ENCODE measurements at places on chromosomes 11 and 22.

DNA sequence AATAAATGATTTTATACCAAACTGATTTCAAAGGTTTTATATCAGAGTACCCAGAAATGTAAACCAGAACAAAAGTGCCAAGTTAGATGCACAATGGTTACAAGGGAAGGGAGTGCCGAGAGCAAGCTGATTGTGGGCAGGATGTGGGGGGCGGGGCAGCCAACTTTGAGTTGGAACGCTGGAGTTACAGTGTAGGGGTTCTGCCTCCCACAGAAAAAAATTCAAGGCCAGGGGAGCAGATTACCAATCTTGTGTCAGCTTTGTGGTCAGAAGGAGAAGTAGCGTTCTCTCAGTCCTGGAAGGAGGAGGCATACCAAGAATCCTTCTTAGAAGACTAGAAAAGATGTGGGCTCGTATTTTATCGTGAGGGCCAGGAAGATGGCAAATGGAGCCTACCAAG, 15.9 kb upstream of the POU2AF2 start:
- DNase-seq = no peak

DNA sequence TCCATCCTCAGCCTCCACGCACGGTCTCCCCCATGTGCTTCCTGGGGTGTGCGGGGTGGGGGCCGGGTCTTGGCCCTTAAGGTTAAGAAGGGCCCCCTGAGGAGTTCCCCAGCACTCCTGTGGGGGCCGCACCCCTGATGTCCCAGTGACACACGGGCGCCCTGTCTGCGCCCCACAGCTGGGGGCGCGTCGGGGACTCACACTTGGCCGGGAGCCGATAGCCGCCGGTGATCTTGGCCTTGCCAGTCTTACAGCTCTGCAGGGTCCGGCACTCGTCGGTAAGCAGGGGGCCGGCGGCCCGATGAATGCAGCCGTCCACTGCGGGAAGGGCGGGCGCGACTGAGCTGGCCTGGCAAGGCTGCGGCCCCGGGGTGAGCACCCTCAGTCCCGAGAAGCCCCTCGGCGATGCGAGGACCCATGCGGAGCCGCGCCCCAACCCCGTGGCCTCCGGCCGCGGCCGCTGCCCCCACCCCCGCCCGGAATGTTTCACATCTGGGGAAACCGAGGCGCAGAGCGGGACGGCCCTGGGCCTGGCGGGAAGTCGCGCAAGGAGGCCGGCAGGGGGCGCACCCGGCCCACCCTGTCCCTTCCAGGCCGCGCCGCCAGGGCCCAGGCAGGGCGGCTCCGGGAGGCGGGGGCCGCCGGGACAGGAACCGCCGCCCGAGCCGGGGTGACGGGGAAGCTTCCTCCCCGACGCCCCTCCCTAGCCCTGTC, 13.9 kb downstream of the OTUB1 start:
- DNase-seq = no peak

DNA sequence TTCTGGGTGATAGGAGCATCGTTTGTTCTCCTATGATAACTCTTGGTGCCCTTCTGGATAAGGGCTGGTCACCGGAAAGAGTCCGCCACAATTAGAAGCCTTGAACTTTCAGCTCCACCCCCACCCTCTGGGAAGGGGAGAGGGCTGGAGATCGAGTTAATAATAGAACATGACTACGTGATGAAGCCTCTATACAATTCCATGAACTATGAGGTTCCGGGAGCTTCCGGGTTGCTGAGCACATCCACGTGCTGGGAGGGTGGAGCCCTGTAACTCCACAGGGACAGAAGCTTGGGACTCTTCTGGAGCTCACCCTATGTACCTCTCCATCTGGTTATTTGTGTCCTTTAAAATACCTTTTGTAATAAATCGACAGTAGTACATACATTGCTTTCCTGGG, 40.3 kb downstream of the ARHGAP42 start:
- DNase-seq = no peak

- no peak for DNase-seq
Observed at GRCh38 chr22:50143096-50143495, 27.4 kb upstream of the PANX2 start.

DNA sequence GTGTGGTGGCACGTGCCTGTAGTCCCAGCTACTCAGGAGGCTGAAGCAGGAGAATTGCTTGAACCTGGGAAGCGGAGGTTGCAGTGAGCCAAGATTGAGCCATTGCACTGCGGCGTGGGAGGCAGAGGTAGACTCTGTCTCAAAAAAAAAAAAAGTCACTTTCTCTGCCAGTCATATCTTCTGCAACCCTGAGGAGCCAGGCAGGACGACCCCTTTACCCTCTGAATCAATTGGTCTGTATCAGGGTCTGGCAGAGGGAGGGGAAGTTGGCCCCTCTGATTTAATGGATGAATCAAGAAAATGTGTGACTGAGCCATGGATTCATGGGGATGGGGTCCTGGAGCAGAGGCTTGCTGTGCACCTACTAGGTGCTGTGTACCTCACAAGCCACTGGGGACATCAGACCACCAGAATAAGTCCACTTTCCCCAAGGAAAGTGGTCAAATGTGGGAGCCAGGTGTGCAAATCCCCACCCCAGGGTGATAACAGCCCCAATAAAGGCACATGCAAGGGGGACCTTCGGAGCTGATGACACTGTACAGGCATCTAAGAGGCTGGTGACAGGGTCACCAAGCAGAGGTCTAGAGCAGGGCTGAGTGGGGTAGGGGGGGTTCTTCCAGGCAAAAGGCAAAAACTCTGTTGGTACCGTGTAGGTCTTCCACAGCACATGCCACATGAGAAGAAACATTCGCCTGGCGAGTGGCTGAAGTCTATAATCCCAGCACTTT, 29.0 kb downstream of the TXN2 start:
- no peak for DNase-seq

DNA sequence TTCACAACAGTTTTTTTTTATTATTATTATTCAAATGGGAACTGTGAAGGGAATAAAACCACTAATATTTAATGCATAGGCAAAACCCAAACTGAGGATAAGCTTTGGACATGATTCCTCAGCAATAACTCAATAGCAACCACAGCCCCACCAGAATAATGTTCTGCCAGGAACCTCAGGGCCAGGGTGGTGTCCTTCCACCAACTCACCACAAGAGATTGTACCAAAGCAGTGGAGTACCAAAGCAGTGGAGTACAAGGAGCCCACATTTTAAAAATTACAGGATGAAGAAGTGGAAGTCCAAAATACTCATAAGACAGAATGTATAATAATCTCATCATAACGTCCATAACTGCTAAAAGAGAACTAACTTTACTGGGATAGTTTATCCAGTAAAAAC, 32.5 kb upstream of the FZD4 start:
- no peak for DNase-seq

- DNase-seq = no peak
Observed at GRCh38 chr11:31977343-31977742, 113.5 kb upstream of the RCN1 start.

DNA sequence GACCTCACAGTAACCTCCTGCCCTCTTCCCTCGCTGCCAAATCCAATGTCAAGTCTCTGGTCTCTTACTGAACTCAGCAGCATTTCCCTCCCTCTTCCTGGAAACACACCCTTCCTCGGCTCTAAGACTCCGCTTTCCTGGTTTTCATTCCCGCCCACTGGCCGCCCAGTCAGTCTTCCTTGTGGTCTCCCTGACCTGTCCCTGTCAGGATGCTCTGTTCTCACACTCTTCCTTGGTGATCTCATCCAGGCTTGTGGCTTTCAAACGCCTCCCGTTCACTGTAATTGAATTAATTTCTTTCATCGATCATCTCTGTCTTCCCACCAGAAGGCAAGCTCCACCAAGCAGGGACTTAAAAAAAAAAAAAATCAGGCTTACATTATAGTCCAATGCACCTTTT, 33.5 kb downstream of the MYO18B start:
- DNase-seq = no peak

- DNase-seq = no peak
Observed at GRCh38 chr11:102551169-102551781, 20.7 kb upstream of the MMP7 start.

DNA sequence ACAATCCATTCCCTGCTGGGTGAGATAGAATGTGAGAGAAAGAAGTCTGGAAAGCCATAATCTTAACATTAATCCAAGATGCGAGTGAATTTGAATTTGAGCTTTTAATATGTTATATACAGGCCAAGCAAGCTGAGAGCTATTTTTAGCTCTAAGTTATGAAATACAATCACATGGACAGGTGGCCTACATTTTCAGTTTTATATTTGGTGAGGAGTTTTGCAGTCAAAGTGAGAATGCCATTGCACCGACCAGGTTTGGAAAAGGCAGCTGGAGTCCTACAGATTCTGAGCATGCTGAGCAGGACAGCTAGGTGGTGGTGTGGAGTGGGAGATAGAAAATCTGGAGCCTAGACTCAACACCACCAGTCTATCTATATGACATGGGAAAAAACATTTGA, 12.0 kb downstream of the OR5B21 start:
- DNase-seq = no peak

DNA sequence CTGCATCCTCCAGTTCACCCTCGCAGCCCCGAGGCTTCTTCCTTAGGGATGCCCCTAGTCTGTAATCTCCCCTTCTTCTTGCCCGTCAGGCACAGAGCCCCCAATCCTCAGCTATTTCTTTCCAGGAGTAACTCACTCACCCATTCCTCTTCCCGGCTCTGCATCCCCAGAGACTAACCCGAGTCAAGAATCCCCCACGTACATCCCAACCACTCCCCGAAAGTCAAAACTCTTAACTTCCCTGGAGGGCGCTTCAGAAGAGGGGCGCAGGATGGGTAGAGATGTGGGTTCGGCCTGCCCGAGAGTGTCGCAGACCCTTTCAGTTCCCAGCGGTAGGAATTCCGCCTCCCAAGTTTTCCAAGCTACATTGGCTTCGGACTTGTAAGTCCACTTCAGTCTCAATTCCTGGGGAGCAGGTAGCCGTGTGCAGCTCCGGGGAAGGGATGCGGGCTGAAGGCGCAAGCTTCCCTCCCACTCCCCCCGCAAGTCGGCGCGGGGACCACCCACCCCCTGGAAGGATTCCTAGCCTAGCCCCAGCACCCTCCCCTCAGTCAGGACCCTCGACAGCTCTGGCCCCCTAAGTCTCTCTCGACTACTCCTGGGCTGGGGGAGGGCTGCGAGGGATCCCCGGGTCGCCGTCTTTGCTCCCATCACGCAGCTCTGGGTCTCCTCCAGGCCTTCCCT, 871 bp downstream of the BDNF start:
- no peak for DNase-seq

DNA sequence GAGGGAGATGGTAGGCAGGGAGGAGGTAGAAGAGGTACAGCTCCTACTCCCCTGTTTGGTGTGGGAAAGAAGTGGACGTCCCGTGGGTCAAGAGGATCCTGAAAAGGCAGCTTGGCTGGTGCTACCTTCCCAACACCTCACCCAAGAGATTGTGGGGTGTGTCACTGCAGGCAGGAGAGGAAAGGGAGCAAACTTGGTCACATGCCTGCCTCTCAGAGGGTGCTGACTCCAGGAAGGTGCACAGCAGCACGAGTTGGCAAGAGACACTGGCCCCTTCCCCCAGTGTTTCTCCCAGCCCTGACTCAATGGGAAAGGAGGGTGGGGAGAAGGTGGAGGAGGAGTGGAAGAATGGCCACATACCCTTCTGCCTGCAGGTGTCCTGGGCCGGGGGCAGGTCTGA, 99.6 kb downstream of the CSNK2A3 start:
- no peak for DNase-seq

GRCh38 chr22:22458896-22459588, 49.5 kb downstream of the ZNF280B start:
- DNase-seq = no peak

GRCh38 chr11:109796253-109796652, 296.9 kb upstream of the ZC3H12C start:
- no peak for DNase-seq

DNA sequence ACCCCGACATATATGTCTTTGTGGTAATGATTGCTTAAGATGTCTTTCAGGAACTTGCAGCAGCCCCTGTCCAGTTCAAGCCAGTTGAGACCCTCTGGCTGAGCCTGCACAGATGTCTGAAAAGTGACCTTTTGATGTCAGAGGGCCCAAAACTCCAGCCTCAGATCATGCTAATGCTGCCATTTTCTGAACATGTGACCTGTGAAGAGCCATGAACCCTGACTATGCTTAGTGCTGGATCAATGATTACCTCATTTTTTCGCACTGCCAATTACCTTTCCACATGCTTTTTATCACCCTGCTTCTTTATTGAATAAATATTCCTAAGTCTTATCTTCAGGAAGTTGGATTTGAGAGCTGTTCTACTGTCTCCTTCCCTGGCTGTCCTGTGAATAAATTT, 6.9 kb upstream of the CYP2R1 start:
- DNase-seq = no peak

DNA sequence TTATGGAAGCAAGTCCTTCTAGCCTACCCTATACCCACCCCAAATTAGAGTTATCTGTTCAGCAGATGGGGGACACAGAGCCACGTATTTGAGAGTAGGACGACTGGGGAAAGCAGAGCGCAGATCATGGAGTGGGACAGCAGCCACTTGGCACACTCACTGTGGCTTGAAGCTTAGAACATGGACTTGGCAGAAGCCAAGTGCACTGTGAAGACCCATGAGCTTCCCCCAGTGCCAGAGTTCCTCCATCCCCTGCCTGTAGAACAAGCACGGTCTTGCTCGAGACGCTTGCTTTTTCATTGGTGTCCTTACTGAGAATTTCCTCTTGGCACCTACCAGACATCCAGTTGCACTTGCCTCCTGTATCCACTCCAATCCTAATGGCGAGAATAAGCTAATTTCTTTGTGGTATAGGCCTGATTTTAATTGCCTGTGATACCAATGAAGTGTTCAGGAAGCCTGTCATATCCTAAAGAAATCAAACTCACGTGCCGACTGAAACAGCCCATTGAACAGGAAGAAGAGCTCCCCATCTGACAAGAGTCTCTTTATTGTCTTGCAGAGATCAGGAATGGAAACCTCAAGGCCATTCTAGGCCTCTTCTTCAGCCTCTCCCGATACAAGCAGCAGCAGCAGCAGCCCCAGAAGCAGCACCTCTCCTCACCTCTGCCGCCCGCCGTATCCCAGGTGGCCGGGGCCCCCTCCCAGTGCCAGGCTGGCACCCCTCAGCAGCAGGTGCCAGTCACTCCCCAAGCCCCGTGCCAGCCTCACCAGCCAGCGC, 166.9 kb downstream of the NAV2 start:
- DNase-seq = no peak

GRCh38 chr11:27294654-27295053, 68.4 kb downstream of the CCDC34 start:
- DNase-seq = no peak

DNA sequence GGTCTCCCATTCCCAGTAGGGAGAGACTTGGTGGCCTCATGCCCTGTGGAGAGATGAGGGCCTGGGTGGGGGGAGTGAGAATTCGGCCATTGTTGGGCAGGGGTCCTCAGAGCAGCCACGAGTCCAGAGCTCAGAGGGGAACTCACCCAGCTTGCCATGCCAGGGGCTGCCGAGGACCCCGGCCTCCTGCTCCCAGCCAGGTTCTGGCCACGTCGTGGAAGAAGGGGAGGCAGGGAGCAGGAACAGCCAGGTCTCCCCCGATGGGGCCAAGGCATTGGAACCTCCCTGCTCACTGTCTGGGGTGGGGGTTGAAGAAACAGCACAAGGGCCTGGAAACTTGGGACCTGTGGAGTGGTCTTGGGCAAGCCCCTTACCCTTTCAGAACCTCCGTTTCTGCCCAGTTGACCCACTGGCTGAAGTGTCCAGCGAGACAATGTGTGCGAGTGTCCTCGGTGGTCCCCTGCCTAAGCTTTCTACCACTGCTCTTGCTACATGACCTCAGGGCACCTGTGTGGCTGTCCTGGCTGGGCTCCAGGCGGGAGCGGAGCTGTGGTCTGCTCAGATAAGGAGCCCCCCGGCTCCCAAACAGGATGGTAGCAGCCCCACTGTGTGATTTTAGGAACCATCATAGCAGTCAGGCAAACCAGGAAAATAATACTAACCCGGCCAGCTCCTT, 74.7 kb upstream of the WNT11 start:
- no peak for DNase-seq
